Stimulated activated CD4-positive, alpha-beta T cell treated with anti-CD3 and anti-CD28 coated beads, TNF-alpha, amount 100 ng/mL, for 1 hour (primary cell): ENCODE measurements at places on chromosomes 12 and 14.

DNA sequence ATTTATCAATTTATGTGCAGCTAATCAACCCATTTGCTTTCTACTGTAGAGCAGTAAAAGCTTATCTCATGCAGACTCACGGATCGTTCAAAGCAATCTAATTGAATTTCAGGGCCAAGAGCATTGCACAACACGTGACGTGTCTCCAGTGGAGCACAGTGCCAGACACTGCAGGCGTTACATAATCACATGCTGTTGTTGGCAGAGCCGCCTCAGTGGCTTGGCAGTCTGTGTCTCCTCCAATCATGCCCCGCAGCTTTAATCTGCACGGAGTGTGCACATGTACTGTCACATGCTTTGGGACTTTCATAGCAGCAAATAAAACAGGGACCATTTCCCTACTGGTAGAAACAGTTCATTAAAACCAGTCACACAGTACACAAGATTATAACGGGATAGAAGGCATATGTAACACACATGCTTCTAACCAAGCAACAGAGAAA is 309.3 kb downstream of the ITPR2 start:
- no peak for DNase-seq

GRCh38 chr12:103783744-103784664 is 57.0 kb downstream of the NT5DC3 start:
- no peak for DNase-seq

DNA sequence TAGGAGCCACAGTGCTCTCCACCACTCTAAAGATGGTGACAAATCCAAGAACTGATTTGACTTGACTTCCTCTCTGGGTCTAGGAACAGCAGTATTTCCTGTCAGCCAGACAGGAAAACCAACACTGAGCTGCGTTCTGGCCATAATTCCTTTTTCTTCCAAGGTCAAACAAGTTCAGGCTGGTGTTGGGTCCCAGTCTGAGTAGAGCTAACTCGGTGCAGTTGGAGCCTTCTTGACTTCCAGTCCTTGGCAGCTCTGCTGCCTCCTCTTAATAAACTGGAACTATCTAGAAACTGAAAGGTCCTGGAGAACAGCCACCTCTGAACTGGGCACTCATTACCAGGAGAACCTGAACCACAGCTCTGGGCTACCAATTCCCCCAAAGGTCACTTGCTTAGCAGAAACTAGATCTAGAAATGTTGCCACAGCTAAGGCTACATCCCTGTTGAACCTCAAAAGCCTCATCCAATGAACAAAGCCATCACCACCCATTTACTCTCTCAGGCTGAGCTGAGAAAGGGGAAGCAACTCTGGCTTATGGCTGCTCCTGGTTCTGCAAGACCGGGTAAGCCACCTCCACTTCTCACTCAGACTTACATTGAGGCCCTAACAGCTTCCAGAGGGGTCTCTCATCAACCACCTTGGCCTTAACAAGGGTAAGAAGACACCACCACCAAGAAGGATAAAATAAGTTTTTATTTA is 27.7 kb downstream of the MAX start:
- no peak for DNase-seq

DNA sequence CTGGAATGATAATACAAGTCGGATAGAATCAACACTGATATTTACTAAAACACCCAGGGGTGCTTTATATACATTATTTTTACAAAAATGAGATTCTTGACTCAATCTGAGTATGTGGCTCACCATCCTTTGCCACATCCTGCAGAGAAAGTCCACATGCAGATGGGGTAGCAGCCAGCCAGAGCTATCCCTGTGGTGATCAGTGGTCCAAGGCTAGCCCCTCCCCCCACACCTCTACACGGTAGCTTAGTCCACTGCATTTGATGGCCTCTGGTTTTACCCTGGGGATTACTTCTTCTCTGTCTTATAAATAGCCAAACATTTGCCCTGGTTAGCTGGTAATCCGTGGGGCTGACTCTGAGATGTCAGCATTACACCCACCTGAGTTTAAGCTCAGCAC is 28.1 kb upstream of the TTC7B start:
- no peak for DNase-seq

GRCh38 chr12:80580254-80580653 is 127.2 kb upstream of the MYF6 start:
- DNase-seq, result no peak
